ENCODE measurements at places on chromosomes 3 and 15.

- no peaks in the 10 kb centered on the region for H3K36me3 ChIP-seq
- H3K4me1 ChIP-seq, result peaks cover 37% of the 10 kb centered on the region
- H3K27ac ChIP-seq, result no peak within 1 kb of the TSS
- peak within 1 kb of the TSS; percentile 53 for H3K4me3 ChIP-seq
- H3K27me3 ChIP-seq, result peaks cover 52% of the 10 kb centered on the region
These were observed at the start of gene OCA2 for GRCh38 chr15:28098766-28099554. OCA2 (minus strand) TSS chr15:28099315; CDS start chr15:28081874, 17,441 bp downstream.

- H3K27me3 ChIP-seq, result no peaks in the 10 kb centered on the region
- peaks cover 8% of the 10 kb centered on the region for H3K4me1 ChIP-seq
- H3K27ac ChIP-seq, result no peak overlapping the region
- no peak for DNase-seq
These were observed 80.6 kb downstream of the ARIH1 start for GRCh38 chr15:72554471-72555425.

GRCh38 chr3:108295421-108296175, 750 bp upstream of the HHLA2 start:
- H3K4me3 ChIP-seq, result no peak overlapping the region
- no peaks in the 10 kb centered on the region for H3K36me3 ChIP-seq
- H3K4me1 ChIP-seq, result peaks cover 51% of the 10 kb centered on the region
- no peak overlapping the region for H3K27ac ChIP-seq
- no peak for DNase-seq
- H3K27me3 ChIP-seq, result no peaks in the 10 kb centered on the region

GRCh38 chr3:43338295-43338694, 52.0 kb downstream of the SNRK start:
- no peaks in the 10 kb centered on the region for H3K27me3 ChIP-seq
- DNase-seq, result no peak
- H3K4me3 ChIP-seq, result no peak overlapping the region
- peaks cover 83% of the 10 kb centered on the region for H3K36me3 ChIP-seq

- H3K27me3 ChIP-seq, result no peaks in the 10 kb centered on the region
- DNase-seq, result no peak
- H3K4me3 ChIP-seq, result no peak overlapping the region
- H3K27ac ChIP-seq, result no peak overlapping the region
- H3K36me3 ChIP-seq, result no peaks in the 10 kb centered on the region
These were observed 1357.1 kb upstream of the CADM2 start for GRCh38 chr3:83601704-83602103.

DNA sequence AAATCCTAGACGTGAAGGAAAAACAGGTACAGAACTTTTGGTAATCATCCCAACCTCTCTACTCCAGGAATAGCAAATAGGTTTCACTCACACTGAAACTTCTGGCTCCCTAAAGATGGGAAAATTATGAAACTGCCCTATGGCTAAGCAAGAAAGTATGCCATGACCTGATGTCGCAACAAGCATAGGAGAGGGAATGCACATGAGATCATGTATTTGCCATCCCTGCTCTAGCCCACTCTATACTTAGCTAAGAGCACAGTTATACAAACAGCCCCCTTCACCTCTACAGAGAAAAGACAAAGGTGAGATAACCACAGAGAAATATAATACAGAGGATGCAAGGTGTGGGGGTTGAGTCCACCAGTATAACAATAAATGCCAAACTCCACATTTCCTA, 102.7 kb downstream of the TBC1D5 start:
- H3K4me3 ChIP-seq, result no peak overlapping the region

- DNase-seq, result no peak
- peaks cover 27% of the 10 kb centered on the region for H3K27me3 ChIP-seq
- H3K36me3 ChIP-seq, result no peaks in the 10 kb centered on the region
These were observed 33.1 kb upstream of the PLA2G4E start for GRCh38 chr15:42053914-42054313.

DNA sequence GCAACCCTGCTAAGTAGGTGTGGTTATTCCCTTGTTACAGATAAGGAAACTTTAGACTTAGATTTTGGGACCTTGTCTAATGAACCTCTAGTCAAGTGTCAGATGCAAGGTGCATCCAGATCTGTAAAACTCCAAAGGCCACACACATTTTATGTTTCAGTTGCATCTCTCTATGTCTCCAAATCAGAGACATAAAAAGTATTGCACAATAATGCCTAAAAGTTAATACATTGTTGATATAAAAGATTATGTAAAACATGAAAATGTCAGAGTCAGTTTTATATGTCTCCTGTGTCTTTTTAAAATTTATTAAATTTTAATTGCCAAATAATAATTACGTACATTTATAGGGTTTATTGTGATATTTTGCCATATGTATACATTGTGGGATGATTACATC, 408.5 kb downstream of the NTRK3 start:
- H3K27me3 ChIP-seq, result no peaks in the 10 kb centered on the region
- no peak for DNase-seq
- no peaks in the 10 kb centered on the region for H3K36me3 ChIP-seq
- no peak overlapping the region for H3K27ac ChIP-seq

DNA sequence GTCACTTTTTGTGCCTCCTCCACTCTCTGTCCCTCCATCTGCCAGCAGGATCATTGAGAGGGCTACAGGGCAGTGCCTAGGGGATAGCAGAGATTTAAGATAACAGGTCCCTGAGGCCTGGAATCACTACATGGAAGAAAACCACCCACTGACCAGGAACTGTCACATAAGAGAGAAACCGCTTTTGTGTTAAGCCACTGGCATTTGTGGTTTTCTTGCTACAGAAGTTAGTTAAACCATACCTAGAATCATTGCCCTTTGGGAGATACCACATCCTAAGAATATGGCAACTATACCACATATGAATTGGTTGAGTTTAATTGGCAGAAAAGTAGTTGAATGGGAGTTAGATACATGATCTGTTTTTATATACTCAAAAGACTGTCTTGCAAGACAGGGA, 112.8 kb upstream of the LPP start:
- H3K4me3 ChIP-seq, result no peak overlapping the region
- no peak for DNase-seq
- no peaks in the 10 kb centered on the region for H3K27me3 ChIP-seq
- no peaks in the 10 kb centered on the region for H3K36me3 ChIP-seq

DNA sequence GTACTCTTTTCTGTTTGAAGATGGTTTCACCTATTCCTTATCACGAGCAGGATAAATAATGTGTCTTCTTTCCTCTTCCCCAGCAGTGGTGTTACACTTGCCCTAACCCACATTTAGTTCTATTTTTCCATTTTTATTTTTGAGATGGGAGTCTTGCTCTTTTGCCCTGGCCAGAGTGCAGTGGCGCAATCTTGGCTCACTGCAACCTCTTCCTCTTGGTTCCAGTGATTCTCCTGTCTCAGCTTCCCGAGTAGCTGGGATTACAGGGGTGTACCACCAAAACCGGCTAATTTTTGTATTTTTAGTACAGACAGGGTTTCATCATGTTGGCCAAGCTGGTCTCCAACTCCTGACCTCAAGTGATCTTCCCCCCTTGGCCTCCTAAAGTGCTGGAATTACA, 372.4 kb downstream of the FOXP1 start:
- peaks cover 21% of the 10 kb centered on the region for H3K36me3 ChIP-seq
- peak overlapping the region; percentile 11 for H3K27ac ChIP-seq
- no peaks in the 10 kb centered on the region for H3K27me3 ChIP-seq
- no peak overlapping the region for H3K4me3 ChIP-seq
- peaks cover 81% of the 10 kb centered on the region for H3K4me1 ChIP-seq
- no peak for DNase-seq

GRCh38 chr3:31536497-31536896, 3.8 kb downstream of the STT3B start:
- peaks cover 13% of the 10 kb centered on the region for H3K36me3 ChIP-seq
- H3K4me1 ChIP-seq, result peaks cover 69% of the 10 kb centered on the region
- peak overlapping the region; percentile 56 for H3K27ac ChIP-seq
- no peak for DNase-seq
- H3K4me3 ChIP-seq, result peak overlapping the region; percentile 58

- H3K27me3 ChIP-seq, result no peaks in the 10 kb centered on the region
- H3K36me3 ChIP-seq, result no peaks in the 10 kb centered on the region
- peak; percentile 47 for DNase-seq
- H3K27ac ChIP-seq, result no peak overlapping the region
These were observed 12.4 kb upstream of the RAB11A start for GRCh38 chr15:65856821-65857455.

Measured in activated B cell treated with CpG ODN at 0.5 μM for 24 hours (primary cell).